ENCODE measurements at places on chromosomes 2 and 18.

GRCh38 chr2:40332191-40332826, 119.6 kb downstream of the SLC8A1 start:
- DNase-seq: no peak

DNA sequence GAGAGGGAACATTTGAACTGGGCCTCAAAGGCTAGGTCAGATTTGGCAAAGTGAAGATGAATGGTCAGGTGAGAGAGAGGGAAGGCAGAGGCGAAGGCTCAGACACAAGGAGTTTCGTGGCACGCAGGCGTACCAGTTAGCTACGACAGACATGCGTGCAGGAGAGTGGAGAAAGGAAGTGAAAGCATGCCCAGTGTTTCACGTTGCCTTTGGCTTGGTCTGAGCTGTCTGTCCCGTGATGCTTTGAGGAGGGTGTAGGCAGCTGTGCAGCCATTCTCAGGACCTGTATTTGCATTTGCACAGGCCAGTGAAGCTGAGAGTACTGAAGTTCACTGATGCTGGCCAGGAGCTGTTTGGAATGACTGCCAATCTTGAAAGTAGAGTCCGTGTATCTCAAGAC, 69.5 kb downstream of the HNRNPLL start:
- DNase-seq: no peak

GRCh38 chr2:80377071-80377470, 72.5 kb upstream of the LRRTM1 start:
- DNase-seq: no peak

GRCh38 chr2:176118601-176119339, 2.2 kb downstream of the HOXD10 start:
- no peak for DNase-seq

DNA sequence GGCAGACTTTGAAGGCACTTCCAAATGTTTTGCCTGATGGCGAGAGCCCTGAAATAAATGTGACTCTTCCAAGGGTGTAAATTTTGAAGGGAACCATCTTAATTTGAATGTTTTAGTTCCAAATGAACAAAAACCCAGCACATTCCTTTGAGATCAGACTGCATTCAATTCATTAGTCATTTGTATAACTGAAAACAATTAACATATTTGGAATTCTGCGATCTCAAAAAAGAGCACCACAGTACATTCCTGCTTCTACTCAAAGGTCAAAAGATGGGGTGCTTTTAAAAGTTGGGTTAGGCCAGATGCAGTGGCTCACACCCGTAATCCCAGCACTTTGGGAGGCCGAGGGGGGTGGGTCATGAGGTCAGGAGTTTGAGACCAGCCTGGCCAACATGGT, 38.2 kb upstream of the CHRNA1 start:
- no peak for DNase-seq

GRCh38 chr2:48059975-48060374, 153.7 kb upstream of the FBXO11 start:
- DNase-seq: no peak

DNA sequence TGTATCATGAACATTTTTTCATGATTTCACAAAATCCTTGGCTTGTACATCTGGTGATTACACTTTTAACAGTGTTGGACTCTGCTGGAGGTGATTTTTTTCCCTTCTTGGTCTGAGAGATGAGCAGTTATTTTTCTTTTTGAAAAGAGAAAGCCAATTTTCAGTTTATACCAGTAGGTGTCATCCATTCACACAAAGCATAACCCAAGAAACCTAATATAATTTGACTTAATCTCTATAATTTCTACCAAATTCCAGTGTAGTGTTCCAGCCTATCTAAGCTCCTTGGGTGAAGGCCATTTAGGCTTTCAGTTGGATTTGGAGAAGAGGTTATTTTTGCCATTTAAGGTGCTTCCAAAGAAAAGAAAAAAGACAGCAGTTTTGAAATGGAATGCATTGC, 7.7 kb upstream of the ICOS start:
- DNase-seq: no peak

DNA sequence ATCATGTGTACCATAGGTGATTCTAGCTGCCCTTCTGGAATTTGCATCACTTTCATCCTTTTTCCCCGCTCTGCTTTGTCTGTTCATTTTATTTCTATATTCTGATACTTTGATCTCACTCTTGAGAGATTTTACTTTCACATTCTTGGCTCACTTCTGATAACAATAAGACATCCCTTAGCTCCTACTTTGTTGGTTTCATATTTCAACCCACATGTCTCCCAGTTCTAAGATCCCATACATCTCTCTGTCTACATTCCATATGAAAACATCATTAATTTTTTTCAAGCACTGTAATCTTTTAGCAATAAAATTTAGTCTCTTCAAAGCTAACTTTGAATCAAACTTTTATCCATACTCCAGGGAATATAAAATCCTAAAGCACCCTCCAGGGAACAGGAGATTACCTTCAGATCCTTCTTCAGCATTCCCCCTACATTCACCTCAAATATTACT, 75.6 kb downstream of the COL3A1 start:
- DNase-seq: no peak

DNA sequence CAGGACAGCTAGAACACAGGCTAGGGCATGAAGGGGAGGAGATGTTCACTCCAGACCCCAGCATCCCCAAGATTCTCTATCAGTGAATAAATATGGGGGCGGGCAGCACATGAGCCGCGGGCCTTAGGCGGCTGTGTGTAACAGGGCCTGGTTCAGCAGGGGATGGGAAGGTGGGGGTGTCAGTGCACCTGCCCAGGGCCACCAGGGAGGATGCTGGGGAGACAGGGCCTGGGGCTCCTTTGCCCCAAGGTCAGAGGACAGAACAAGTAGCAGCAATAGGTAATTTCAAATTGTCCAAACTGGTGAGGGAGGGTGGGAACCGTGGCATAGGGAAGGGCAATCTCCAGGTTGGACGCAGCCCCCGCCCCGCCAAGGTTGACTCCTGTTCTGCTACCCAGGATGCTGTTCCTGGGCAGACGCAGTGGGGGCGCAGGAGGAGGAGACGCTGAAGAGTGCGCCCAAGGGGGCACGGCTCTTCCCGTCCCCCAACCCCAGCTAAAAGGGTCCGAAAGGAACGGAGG, 16.2 kb downstream of the CYP26B1 start:
- no peak for DNase-seq

- DNase-seq: no peak
These were observed 16.3 kb downstream of the WDPCP start for GRCh38 chr2:63572001-63572400.

- no peak for DNase-seq
These were observed 7.3 kb upstream of the MTLN start for GRCh38 chr2:110219496-110220189.

DNA sequence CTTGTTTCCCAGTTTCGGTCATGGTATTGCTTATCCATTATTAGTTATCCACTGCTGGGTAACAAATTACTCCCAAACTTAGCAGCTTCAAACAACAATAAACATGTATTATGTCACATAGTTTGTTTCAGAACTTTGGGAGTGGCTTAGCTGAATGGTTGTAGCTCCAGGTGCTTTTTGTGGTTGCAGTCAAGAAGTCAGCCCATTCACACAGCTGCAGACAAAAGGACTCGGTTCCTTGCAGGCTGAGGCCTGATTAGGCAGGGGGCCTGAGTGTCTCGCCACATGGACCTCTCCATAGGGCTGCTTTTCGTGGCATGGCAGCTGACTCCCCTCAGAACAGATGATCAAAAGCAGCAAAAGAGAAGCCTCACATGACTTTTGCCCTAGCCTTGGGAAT, 58.2 kb upstream of the ITGA4 start:
- no peak for DNase-seq

GRCh38 chr2:157792335-157793052, 83.6 kb downstream of the ACVR1 start:
- DNase-seq: no peak

GRCh38 chr2:160614391-160614790, 120.8 kb upstream of the RBMS1 start:
- no peak for DNase-seq

DNA sequence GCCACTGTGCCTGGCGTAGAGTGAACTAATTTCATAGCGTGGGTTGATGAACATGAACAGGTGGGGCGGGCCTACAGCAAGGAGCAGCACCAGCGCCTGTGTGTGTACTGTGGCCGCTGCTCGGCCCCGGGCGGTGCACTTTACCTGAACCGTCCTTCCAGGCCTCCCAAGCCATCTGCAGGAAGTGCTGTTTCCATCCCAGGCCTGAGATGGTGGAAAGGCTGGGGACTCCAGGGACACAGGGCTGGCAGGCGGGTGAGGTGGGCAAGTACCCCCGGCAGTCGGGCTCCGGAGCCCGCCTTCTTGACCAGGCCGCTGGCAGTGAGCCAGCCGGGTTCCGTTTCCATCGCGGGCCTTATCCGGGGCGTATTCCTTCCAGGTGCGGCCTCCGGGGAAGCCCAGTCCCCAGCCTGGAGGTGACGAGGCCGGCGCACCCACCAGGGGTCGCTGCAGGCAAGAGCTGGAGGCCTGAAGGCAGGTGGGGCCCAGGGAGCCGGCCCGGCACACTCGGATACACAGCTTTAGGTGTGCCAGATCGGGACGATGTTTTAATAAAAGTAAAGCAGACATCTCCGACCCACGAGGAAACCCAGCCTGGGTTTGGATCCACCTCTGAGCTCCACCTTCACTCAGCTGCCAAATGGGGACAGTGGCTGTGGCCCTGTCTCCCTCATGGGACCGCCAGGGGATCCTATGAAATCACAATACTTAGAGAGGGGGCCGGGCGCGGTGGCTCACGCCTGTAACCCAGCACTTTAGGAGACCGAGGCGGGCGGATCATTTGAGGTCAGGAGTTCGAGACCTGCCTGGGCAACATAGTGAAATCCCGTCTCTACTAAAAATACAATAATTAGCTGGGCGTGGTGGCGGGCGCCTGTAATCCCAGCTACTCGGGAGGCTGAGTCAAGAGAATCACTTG, 22.7 kb upstream of the PDIA6 start:
- DNase-seq: peak; percentile 75

DNA sequence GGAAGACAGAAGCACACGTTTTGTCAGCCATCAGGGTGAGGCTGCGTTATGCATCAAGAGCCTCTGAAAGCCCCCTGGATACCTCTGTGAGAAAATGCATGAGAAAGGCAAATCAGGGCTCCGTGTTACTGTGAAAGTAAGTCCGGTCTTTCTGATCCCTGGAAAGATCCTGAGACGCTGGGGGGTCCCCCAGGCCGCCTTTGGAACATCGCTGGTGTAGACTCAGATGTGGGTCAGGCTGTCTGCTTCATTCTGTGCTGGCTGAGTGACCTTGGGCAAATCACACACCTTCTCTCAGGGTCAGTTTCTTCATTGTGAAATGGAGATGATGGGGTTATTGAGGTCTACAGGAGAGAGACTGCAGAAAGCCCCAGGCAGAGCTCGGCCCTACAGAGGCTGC, 42.0 kb upstream of the HS6ST1 start:
- no peak for DNase-seq

- peak; percentile 65 for DNase-seq
These were observed 19.6 kb downstream of the UGP2 start for GRCh38 chr2:63861220-63861822.

DNA sequence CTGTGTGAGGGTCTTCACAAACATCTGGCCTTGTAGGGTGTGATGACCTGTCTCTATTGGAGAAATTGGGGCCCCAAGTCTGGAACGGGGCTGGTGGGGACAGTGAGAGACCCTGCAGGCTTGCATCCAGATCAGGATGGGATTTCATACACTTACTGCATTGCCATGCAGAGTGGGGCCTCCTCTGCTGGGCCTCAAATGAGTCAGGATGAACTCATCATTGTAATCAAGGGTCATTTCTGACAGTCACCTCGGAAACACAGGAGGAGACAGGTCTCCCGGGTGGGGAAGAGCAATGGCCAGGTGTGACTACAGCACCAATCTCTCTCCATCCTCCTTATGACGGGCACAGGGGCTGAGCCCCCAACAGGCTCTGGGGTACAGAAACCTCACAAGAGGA, 48.1 kb upstream of the GALR1 start:
- no peak for DNase-seq

- peak; percentile 20 for DNase-seq
These were observed 68.4 kb downstream of the POLR1A start for GRCh38 chr2:86037141-86037794.

GRCh38 chr2:149766339-149766738, 178.8 kb upstream of the MMADHC start:
- no peak for DNase-seq

- peak; percentile 67 for DNase-seq
These were observed 1.6 kb upstream of the PSTPIP2 start for GRCh38 chr18:46073474-46074331.

DNA sequence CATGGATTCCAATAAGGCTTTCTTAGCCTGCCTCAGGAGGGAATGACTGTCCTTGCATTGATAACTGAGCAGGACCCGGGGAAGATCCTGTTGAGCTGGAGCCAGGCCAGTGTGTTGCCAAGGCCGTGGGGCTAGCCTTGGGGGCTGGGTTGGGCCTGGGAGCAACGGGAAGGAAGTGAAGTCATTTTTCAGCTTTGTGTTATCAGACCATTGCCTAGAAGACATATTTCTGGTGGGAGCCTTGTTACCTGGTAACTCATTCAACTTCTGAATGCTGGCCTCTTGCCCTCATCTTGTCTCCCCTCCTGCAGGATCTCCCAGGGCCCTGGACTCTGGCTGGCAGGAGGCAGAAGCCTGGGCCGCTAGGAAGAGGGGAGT, 92.7 kb upstream of the MGAT5 start:
- DNase-seq: no peak
